ENCODE measurements at places on chromosomes 5 and 9. TPM values are rescaled to one million over a fixed set of nuclear protein-coding genes. Genes with fewer than 3 reads are reported as not detected.
A peak's percentile ranks its signal among the peaks of the same experiment; 100 is the strongest.

GRCh38 chr9:89478821-89479668, 18.9 kb downstream of the SEMA4D start:
- H3K4me3 ChIP-seq, result no peak overlapping the region
- no peak overlapping the region for H3K27ac ChIP-seq
- no peak for DNase-seq

GRCh38 chr5:14572836-14573235, 8.8 kb upstream of the OTULINL start:
- H3K27me3 ChIP-seq, result no peaks in the 10 kb centered on the region
- H3K4me1 ChIP-seq, result no peaks in the 10 kb centered on the region
- H3K27ac ChIP-seq, result no peak overlapping the region
- no peaks in the 10 kb centered on the region for H3K36me3 ChIP-seq
- no peak for DNase-seq

DNA sequence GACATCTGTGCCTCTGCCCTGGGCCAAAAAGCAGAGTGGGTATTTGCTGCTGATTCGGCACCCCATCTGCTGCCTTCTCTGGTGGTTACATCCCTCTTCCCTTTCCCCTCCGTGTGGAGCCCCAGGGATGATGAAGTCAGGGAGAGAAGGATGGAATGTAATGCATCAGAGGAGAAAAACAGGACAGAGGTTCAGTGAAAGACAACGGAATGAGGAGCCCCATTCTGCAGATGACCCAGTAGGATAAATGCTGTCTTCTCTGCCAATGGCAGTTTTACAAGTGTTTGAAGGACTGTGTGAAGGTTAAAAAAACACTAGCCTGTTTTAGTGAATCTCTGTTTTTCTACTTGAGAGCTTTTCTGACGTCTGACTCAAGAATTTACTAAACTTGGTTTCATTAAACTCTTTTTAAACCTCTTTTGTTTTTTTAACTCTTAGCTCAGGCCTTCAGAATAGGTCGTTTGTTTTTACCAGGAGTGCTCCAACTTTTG, 86.3 kb downstream of the NLN start:
- H3K36me3 ChIP-seq, result peaks cover 19% of the 10 kb centered on the region
- DNase-seq, result peak; percentile 26
- peak overlapping the region; percentile 92 for H3K27ac ChIP-seq
- H3K27me3 ChIP-seq, result no peaks in the 10 kb centered on the region
- peak overlapping the region; percentile 21 for H3K4me3 ChIP-seq

- no peak overlapping the region for H3K4me3 ChIP-seq
- DNase-seq, result no peak
These were observed 14.4 kb downstream of the POLK start for GRCh38 chr5:75526070-75526469.

GRCh38 chr5:54453046-54453445, 2.5 kb upstream of the HSPB3 start:
- no peaks in the 10 kb centered on the region for H3K27me3 ChIP-seq
- no peak overlapping the region for H3K4me3 ChIP-seq
- no peaks in the 10 kb centered on the region for H3K36me3 ChIP-seq
- peaks cover 6% of the 10 kb centered on the region for H3K4me1 ChIP-seq

The RASGEF1C gene
- 21.1 TPM for total RNA-seq

All from glutamatergic neuron (in vitro differentiated cells).